Stimulated activated CD4-positive, alpha-beta T cell treated with anti-CD3 and anti-CD28 coated beads, Interleukin-1b, Interleukin-23, amount 100 ng/mL, for 1 hour (primary cell): ENCODE measurements at places on chromosomes 7 and 10.

DNA sequence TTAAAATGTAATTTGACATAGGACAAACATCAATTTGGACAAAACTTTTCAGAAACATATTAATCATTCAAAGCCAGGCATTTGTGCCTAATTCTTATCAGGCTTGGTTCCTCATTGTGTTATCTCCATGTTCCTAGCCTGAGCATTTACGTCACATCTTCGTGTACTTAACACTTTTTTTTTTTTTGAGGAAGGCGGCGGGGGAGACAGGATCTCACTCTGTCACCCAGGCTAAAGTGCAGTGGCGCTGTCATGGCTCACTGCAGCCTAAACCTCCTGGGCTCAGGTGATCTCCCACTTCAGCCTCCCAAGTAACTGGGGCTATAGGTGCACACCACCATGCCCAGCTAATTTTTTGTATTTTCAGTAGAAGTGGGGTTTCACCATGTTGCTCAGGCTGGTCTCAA lies 19.8 kb downstream of the HNRNPA2B1 start:
- DNase-seq, result no peak

DNA sequence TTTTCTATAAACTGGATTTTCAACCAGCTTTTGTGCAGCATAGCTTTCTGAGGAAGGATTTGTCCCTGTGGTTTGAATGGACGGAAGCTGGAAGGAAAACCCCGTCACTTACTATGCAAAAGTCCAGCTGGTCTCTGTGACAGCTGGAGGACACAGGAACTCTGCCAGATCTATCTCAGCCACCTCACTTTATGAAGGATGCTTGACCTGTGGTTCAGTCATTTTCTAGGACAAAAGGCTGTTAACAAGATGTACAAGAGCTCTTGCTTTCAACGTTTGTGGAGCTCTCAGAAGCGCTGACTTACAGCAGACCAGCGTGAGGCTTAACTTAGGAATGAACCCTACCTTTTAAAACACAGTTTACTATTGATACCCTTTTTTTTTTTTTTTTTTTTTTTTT lies 90.8 kb downstream of the CREM start:
- DNase-seq, result no peak

- DNase-seq, result no peak
Observed at GRCh38 chr10:96743988-96744585, 23.8 kb upstream of the PIK3AP1 start.

- no peak for DNase-seq
Observed at GRCh38 chr7:157195868-157196267, 57.1 kb downstream of the UBE3C start.

DNA sequence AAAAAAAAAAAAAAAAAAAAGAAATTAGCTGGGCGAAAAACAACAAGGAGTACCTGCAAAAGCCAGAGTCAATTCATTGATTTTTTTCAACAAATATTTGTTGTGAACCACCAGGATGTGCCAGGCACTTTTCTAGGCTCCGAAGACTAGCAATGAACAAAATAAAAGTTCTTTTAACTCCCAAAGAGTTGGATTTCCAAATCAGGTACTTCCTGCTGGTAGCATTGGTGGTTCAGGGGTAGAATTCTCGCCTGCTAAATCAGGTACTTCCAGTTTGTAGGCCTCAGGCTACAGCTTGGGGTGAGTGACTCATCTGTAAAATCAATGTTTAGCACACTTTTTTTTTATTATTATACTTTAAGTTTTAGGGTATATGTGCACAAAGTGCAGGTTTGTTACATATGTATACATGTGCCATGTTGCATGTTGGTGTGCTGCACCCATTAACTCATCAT lies 10.9 kb downstream of the PPA1 start:
- DNase-seq, result no peak

DNA sequence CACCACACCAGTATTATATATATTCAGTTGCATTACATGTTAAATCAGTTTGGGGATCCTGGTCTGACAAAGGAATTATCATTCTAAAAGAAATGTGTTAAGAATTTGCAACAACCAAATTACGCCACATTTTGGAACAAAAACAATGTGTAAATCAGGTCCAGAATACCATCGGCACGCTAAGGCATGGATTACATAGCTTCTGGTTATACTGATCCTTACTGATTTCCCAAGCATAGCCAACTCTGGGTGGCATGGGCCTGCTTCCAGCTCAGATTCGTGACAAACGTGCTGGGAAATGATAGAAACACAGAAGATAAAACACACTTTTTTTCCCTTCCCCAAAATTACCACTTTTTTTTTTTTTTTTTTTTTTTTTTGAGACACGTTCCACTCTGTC lies 660.0 kb downstream of the SORCS1 start:
- no peak for DNase-seq

GRCh38 chr7:20141666-20142065 lies 75.5 kb downstream of the MACC1 start:
- DNase-seq, result no peak

DNA sequence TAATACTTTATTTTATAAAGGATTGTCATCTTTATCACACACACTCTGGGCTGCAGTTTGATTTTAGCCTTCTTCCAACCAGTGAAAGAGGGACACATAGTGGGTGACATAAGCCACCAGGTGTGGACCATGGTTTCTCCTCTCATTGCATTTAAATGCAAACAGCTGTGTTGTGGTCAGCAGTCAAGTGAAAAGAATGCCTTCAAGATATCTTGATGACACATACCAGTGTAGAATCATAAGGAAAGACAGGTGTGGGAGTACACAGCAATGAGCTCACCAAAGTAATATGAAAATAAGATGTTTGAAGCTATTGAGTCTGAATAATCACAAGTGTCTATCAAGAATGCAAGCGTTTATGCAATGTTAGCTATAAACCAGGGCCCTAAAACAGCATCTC lies 580.0 kb downstream of the XPNPEP1 start:
- no peak for DNase-seq

DNA sequence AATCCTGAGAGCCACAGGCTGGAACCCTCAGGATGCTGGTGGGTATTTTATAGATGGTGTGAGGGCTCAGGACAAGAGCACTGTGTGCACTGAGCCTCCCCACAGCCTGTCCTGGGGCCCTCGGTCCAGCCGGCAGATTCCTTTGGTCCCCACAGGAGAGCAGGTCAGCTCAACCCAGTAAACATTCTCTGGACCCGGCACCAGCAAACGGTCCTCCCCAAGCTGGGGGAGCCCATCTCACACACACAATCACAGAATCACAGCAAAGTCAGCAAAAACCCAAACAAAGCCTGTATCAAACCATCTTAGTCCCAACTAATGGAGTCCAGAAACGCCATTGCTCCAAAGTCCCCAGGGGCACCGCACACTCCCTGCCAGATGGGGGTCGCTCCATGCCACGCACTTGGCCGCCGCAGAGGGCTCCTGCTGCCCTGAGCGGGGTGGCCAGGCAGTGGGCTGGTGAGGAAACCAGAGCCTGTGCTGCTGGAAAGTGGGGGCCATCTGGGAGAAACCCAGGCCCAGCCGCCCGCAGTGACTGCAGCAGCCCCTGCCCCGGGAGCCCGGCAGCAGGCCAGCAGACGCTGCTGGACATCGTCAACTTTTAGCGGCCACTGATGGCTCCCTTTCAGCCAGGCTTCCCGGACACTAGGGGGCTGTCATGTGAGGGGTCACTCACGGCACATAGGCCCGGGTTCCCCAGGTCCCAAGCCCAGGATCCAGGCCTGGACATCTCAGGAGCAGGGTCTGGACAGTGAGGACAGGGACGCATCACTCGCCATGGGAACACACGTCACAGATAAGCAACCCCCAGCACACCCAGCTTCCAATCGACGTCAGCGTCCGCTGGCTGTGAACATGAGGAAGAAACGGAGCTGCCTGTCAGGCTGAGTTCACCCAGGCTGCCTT lies 52.6 kb downstream of the DPYSL4 start:
- no peak for DNase-seq

- DNase-seq, result peak; percentile 28
Observed at GRCh38 chr7:129530795-129531391, 28.6 kb downstream of the SMKR1 start.

DNA sequence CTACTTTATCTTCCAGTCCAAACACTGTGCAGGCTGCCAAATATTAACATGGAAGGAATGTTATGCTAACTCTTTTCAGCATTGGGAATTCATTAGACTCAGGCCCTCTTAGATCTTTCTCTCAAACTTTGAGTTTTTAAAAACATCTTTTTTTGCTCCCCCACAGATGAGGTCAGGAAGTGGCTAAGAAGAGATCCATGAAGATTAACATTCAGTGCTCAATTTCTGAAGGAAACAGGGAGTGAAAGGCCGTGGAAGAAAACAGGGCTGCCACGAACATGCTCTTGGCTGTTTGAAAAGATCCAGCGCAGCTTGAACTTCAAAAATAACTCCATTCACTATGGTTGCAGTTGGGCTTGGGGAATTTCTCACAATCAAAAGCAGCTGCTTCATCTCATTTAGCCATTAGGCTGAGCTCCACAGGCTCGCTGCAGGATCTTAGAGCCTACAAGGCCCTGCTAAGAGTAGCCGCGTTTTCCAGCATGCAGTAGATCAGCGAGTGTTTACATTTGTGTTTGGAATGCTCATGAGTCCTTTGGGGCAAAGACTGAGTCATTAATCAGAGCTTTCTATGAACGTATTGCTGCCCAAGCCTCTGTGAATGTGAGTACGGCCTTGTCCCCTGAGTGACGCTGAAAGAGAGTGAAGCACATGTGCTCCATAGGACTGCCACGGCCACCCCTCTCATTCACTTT lies 41.2 kb upstream of the TNS3 start:
- no peak for DNase-seq

DNA sequence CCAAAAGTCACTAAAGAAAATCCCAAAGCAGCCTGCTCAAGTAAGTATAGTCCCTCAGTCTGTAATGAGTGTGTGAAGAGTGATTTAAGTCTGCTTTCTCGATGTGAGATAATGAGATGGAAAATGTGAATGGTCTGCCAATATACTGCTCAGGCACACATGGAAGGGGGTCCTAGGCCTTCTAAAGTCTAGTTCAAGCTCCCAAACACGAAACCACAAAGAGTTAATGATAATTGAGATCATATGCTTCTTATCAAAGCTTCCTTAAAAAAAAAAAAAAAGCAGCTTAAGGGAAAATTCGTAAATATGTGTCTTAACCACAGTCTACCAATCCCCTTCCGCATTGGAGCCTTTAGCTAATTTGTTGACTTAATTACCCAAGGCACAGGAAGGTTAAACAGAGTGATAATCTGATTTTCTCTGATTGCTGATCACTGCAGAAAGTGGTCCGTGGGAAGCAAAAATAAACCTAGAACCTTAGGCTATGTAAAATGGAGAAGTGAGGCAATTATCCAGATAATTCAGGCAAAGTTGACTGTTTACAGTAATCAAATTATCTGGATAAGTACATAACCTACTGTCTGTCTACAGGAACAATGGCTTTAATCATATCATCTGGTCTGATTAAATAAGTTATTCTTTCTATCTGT lies 172.9 kb downstream of the MBL2 start:
- no peak for DNase-seq

- no peak for DNase-seq
Observed at GRCh38 chr7:138854115-138854645, 56.2 kb upstream of the ATP6V0A4 start.

DNA sequence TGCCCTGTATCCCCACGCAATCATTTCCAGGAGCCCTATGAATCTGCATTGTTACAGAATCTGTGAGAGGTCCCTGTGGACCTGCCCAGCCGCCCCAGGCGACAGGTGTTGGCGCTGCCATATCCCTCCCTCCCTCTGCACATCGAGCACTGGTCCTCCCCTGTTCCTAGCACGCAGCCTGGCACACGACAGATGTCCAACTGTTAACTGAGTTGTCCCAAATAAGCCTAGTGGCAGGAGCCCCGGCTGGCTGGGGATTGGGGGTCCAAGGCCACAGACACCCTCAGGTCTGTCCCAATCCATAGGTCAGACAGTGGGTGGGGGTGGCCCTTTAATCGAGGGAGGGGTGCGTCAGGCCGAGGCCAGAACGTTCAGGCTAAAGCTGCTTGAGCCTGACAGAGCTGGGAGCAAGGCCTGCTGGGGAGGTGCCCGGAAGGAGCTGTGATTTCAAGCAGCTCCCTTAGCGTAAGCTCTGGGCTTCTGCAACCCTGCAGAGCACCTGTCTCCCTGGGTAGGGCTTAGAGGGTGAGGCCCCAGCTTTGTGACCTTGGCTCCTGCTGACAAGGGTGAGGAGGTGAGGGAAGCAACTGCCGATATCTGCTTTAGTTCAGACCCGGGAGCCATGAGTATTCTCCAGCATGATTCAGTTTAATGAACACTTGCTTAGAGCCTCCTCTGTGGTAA lies 40.1 kb downstream of the ADRA2A start:
- no peak for DNase-seq

GRCh38 chr7:137040745-137041144 lies 172.3 kb downstream of the CHRM2 start:
- no peak for DNase-seq

DNA sequence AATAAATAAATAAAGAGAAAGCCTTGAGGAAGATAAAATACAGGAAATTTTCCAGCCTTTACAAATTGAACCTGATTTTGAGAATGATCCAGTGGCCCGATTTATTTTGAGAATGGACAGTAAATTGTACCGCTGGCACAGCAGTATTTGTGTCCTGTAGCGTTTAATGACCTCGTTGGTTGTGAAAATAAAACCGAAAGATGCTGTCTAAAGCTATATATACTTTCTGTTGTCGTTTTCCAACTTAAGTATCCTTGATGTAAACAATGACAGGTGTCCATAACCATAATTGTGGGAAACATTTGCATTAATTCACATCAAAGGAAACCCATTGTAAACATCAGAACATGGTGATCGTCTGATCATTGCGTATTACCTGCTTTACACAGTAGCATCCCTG lies 38.8 kb downstream of the TBXAS1 start:
- DNase-seq, result no peak

GRCh38 chr10:124622158-124622557 lies 122.0 kb downstream of the FAM53B start:
- DNase-seq, result no peak

DNA sequence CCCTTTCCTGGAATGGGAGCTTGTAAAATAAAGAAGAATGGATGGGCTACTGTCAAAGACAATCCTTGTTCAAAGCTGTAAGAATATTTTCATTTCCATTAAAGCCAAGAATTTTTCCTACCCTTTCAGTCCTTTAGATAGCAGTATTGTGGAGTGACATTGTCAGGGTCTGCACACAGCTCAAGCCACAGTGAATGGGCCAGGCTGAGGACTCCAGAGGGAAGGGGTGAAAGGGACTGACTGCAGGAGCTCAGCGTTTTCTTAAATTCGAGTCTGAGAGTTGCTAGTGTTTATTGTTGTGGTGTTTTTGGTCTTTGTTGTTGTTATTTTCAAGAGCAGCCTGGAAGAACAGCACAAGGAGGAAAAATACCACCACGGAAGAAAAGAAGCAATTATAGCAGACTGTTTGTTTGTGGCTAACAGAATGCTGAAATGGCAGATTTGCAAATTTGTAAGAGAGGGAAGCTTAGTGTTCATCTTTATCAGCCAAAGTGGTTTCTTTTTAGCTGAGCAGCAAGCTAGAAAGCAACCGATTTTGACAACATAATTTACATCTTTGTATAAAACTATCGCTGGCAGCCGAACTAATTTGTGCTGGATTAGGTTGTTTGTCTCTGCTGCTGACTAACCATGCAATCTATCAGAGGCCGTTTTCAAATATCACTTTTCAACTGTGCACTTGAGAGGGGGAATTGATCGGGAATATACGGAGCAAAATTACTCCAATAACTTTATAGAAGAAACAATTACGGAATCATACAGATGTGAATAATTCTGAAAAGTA lies 192.1 kb downstream of the LRMDA start:
- DNase-seq, result no peak

GRCh38 chr7:24340727-24341126 lies 56.7 kb downstream of the NPY start:
- no peak for DNase-seq

- DNase-seq, result no peak
Observed at GRCh38 chr10:64571056-64571455, 1049.9 kb downstream of the REEP3 start.
